Erythroblast (primary cell): ENCODE measurements at places on chromosomes 6 and 20.

- DNase-seq: no peak
These were observed 125.4 kb downstream of the OPRM1 start for GRCh38 chr6:154164397-154164796.

GRCh38 chr20:37567671-37568588 is 40.3 kb upstream of the BLCAP start:
- DNase-seq: no peak

DNA sequence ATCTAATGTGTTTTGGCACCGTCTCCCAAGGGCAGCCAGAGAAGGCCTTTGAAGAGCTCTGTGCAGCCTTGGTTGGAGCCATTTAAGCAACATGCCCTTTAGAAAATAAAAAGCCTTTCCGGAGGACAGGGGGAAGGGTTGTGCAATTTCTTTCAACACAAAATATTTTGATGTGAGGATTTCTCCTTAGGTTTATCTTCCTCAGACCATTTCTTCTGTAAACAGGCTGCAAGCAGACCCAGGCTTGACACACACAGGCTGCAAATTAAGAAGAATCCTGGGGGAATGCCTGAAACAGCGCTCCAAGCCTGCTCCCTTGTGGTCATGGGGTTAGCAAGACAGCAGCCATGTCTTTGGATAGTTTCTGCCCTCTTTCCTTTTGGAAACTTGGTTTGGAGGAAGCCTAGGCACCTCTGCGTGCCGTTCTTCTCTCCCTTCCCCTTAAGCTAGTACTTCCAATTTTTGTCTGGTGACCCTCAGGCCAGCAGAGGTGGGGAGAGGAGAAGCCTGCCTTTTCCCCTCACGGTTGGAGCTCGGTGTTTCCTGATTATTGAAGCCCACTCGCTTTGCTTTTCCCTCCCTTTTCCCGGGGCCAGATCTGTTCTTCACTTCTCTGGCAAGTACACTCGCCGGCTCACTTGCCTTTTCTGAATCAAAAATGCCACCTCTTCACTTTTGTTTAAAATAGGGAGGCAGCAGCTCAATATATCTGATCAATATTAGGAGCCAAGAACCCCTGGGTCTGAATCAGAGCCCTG is 39.6 kb upstream of the NOX3 start:
- peak; percentile 2 for DNase-seq

GRCh38 chr20:21076073-21076472 is 30.1 kb downstream of the LINC00237 start:
- no peak for DNase-seq

DNA sequence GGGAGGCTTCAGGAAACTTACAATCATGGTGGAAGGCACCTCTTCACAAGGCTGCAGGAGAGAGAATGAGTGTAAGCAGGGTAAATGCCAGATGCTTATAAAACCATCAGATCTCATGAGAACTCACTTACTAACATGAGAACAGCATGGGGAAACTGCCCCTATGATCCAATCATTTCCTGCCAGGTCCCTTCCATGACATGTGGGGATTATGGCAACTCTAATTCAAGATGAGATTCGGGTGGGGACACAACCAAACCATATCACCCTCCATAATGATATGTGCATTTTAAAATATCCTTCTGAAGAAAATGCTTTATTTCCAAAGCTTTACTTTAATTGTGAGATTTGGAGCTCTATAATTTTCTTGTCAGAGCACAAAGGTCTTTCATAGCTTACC is 154.1 kb upstream of the CENPW start:
- no peak for DNase-seq

GRCh38 chr6:130615816-130616215 is 211.4 kb upstream of the SMLR1 start:
- DNase-seq: no peak

DNA sequence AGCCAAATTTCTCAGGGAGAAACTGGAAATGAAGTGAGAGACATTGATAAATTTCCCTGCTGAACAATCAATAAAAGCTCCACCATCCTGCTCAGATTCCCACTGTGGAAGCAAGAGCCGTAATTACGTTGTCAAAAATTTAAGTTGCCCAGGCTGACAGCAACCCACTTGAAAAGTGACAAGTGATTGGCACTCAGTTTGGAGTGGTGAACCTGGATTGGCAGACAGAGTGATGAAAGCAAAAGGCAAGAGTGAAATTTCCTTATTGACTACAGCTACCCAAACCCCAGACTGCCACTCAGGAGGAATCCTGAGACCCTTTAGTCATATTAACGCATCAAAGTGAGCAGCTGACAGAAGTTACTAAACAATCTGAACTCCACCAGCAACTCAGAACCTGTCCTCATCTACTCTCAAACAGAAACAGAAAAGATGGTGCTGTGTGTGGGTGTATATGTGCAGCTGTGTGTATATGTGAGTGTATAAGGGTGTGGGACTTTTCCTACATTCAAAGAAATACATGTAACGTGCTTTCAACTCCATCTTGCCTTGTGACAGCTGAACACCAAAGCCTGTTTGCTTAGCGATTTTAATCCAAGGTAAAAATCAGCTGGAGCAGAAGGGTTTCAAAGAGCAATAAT is 157.4 kb downstream of the PKHD1 start:
- DNase-seq: no peak
